AG04450 (cell line): ENCODE measurements at places on chromosomes 3 and 15.

GRCh38 chr15:38878026-38878425 is 313.4 kb upstream of the RASGRP1 start:
- no peak for DNase-seq

- DNase-seq = no peak
Measured at GRCh38 chr3:9278498-9278897, 29.1 kb upstream of the SRGAP3 start.

DNA sequence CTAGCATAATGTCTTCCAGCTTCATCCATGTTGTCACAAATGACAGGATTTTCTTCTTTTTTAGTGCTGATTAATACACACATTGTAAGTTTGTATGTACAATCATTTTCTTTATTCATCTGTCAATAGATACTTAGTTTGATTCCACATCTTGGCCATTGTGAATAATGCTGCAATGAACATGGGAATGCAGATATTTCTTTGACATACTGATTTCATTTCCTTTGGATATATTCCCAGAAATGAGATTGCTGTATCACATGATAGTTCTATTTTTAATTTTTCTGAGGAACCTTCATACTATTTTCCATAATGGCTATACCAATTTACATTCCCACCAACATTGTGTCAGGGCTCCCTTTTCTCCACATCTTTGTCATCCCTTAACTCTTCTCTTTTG is 117.9 kb downstream of the MEIS2 start:
- DNase-seq = no peak

DNA sequence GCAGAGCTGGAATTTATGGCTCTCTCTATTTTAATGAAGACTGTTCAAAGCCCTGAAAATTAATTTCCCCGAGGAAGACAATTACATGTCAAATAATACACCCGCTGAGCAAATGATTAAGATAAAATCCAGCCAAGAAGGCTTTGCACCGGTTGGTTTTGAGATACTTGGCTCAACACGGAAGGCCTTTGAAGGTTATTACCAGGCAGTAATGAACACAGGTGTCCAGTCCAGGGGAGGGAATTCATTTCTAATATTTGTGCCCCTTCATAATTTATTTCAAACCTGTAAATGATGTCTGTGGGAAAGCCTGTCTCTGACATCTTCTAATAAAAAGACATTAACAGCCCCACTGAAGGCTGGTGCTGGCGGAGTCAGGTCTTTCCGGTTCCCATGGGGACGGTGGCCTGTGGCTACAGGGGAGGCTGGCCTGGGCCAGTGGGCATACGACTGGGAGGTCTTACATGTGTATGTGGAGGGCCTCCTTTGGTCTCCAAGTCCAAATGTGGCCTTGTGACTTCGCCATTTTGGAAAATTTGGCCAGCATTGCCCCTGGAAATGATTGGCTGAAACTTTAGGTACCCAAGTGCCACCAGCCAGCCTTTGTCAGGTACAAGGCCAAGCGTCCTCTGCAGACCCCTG is 49.9 kb upstream of the IQSEC1 start:
- DNase-seq = no peak
